GM13976 (cell line): ENCODE measurements at places on chromosomes 1 and 21.

GRCh38 chr1:175134500-175134899 lies 58.1 kb downstream of the KIAA0040 start:
- DNase-seq = no peak

GRCh38 chr1:10050611-10051010 lies 17.9 kb downstream of the UBE4B start:
- no peak for DNase-seq

DNA sequence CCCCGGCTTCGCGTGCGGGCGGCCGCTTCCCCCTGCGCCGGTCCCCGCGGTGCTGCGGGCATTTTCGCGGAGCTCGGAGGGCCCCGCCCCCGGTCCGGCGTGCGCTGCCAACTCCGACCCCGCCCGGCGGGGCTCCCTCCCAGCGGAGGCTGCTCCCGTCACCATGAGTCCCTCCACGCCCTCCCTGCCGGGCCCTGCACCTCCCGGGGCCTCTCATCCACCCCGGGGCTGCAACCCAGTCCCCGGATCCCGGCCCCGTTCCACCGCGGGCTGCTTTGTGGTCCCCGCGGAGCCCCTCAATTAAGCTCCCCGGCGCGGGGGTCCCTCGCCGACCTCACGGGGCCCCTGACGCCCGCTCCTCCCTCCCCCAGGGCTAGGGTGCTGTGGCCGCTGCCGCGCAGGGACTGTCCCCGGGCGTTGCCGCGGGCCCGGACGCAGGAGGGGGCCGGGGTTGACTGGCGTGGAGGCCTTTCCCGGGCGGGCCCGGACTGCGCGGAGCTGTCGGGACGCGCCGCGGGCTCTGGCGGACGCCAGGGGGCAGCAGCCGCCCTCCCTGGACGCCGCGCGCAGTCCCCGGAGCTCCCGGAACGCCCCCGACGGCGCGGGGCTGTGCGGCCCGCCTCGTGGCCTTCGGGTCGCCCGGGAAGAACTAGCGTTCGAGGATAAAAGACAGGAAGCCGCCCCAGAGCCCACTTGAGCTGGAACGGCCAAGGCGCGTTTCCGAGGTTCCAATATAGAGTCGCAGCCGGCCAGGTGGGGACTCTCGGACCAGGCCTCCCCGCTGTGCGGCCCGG lies 159.2 kb downstream of the RUNX1 start:
- DNase-seq = peak; percentile 90

DNA sequence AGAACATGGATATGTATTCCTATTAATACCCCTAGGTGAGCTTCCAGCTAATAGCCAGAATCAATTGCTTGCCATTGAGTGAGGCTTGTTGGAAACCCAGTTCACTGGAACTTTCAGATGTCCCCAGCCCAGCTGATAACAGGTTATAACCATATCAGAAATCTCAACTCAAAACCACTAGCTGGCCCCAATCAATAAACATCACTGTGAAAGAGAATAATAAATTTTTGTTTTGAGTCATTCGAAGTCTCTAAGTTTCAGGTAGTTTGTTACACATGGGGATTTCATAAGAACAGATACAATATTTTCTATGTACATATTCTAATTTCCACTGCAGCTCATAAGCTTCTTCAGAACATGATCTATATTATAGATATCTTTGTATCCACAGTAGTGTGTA lies 162.9 kb upstream of the SNX7 start:
- no peak for DNase-seq

DNA sequence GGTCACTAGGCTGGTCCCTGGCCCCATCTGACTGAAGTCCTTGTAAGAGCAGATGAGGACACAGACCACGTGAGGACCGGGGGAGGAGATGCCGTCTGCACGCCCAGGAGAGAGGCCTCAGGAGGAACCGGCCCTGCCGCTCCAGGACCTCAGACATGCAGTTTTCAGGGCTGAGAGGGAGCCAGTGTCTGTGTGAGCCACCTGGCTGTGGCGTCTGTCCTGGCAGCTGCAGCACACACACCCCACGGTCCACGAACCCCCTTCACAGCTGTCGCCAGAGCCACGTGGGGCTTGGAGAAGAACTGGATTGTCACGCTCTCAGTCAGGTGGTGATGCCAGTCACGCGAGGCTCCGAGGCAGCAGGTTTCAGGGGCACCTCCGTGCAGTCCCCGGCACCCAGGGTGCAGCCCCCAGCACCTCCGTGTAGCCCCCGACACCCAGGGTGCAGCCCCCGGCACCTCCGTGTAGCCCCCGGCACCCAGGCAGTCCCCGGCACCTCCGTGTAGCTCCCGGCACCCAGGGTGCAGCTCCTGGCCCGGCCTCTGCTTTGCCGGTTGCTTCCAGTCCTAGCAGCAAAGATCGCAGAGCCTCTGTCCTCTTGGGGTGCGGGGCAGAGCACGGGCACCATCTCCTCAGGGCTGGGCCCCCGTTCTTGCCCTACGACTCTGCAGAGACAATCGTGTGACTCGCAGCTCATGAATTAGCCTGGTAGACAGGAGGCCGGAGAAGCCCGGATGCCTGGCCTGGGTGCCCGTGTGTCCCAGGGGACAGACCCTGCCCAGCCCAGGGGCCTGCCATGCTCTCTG lies 19.0 kb upstream of the SUMO3 start:
- no peak for DNase-seq

DNA sequence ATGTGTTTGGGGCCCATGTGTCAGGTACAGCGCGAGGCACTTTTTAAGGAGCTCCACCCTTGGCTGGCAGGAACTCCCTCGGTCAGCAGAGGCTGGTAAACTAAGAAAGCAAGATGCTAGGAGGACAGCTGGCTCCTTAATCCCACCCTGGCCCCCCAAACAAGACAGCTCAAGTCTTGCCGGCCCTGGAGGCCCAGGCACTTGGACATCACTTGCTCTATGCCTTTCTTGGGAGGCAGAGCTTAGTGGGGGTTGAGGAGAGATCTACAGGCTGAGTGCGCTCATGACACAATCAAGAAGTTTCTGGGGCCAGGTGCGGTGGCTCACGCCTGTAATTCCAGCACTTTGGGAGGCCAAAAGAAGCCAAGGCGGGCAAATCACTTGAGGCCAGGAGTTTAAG lies 78.1 kb downstream of the CD34 start:
- no peak for DNase-seq

GRCh38 chr1:10724052-10724494 lies 72.4 kb downstream of the CASZ1 start:
- DNase-seq = no peak

- DNase-seq = no peak
Observed at GRCh38 chr1:24380508-24380907, 33.1 kb downstream of the STPG1 start.

GRCh38 chr1:100448366-100448765 lies 89.6 kb upstream of the GPR88 start:
- DNase-seq = no peak

DNA sequence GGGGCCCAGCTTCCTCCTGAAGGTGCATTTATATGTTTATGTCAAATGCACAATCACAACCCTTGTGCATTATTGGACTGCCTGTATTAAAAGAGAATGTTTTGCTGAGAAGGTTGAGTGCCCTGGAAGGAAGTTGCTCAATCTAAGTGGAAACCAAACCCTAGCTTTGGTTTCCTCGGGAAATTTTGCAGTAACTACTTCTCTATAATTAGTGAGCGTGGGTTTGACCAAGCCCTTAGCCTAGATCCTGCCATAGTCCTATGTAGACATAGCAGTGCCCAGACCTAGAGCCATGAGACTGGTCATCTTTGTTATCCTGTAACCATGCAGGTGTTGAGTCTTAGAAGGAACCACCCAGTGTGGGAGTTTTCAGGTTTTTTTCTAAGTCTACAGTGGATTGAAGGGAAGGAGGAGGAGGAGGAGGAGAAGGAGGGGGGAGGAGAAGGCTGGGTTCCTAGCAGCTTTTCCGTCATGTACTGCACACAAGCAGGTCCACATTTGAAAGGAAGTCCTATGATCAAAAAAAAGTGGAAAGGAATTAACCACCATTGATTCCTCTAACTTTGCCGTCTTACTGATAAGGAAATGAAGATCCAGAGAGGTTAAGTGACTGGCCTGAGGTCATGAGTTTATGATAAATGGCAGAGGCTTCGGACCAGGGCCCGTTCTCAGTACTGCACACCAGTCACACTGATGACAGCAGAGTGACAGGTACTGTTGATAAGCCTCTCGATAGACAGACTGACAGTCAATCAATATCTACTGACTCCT lies 72.2 kb upstream of the LYST start:
- peak; percentile 57 for DNase-seq

GRCh38 chr1:106584676-106585075 lies 471.8 kb upstream of the PRMT6 start:
- DNase-seq = no peak

DNA sequence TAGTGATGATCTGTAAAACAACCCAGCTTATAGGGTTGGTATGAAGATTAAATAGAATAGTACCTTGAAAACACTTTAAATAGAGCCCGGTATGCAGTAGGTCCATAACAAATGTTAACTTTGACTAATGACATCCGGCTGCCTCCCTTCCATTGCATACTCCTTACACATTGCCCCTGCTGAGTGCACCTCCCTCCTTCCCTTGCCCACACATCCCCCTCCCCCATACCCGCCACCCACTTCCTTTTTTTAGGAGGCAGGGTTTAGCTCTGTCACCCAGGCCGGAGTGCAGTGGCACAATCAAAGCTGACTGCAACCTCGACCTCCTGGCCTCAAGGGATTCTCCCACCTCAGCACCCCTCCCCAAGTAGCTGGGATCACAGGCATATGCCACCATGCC lies 24.4 kb upstream of the ZC3H12A start:
- no peak for DNase-seq

DNA sequence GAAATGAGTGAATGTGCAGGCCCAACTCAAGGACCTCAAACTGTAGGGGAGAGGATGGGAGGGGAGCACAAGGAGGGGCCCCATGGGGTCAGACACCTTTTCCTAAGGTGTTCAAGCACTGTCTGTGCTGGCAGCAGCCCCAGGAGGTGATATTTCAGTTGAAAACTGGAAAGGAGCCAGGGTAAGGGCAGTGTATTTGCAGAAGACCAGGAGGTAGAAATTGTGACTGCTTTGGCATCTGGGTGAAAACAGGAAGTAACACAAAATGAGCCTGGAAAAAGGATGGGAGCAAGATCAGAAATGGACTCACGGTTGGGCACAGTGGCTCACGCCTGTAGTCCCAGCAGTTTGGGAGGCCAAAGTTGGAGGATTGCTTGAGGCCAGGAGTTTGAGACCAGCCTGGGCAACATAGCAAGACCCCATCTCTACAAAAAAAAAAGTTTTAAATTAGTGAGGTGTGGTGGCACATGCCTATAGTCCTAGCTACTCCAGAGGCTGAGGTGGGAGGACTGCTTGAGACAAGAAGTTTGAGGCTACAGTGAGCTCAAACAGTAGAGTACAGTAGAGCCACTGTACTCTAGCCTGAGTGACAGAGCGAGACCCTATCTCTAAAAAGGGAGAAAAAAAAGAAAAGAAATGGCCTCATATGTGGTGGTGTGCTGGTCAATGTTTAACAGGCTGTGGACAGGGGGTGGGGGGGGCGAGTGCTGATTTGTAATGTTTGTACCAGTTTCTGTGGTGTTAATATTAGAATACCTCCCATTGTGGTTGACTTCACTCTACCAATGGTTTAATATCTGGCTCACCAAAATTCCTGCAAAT lies 76.2 kb upstream of the ANGPTL1 start:
- DNase-seq = no peak

GRCh38 chr1:84691122-84691783 lies 992 bp upstream of the SSX2IP start:
- peak; percentile 9 for DNase-seq

GRCh38 chr1:1434131-1434823 lies 1.2 kb upstream of the VWA1 start:
- peak; percentile 40 for DNase-seq

GRCh38 chr1:64387389-64388285 lies 82.3 kb upstream of the CACHD1 start:
- no peak for DNase-seq

DNA sequence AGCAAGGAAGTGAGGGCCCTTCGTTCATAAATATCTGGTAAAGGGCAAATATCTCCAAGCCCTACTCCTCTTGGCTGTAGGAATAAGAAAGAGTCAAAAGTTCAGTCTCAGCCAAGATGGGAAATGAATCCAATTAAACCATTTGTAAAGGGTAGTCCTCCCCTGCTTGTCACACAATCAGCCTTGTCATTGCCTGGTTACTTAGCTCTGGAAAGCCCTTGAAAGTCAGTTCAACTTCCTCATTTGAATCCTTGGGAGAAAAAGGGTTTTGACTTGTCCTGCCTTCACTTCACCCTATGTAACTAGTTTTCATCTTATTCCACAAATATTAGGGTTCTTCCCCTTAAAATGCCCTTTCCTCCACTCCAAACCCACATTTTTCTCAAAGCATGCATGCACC lies 100.0 kb downstream of the ELAVL4 start:
- no peak for DNase-seq

DNA sequence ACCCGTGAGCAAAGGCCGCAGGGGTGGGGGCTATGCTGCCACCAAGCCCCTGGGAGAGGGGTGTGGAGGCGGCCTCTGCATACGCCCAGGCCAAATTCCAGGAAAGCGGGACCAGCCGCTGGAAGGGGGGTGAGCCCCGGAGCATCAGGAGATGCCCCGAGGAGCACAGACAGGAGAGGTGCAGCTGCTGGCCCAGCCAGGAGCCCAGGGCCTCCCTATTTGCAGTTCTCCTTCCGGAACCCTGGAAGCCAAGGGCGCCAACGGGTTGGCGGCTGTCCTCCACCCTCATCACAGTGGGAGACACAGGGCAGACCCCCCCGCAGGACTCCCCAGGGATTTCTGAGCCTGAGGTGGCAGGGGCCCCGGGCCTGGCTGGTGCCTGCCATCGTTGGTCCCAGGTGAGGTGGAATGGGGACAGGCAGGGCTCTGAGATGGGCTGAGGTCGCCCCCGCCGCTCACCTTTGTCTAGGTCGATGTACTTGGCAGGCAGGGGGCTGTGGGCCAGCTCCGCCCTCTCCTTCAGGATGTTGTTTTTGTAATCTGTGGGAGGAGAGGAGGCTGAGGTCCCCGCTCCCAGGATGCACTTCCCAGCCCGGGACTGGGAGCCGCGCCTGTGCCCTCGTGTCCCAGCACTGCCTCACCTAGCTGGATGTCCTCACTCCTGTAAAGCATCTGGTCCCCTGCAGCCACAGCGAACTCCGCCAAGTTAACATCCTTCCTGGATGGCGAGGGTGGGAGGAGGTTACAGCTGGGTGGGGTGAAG lies 4.4 kb upstream of the DVL1 start:
- no peak for DNase-seq

- DNase-seq = no peak
Observed at GRCh38 chr1:3194760-3195479, 125.9 kb downstream of the PRDM16 start.

GRCh38 chr1:27856561-27857343 lies 15.6 kb upstream of the THEMIS2 start:
- DNase-seq = no peak

GRCh38 chr1:172713466-172713865 lies 54.6 kb downstream of the FASLG start:
- no peak for DNase-seq

DNA sequence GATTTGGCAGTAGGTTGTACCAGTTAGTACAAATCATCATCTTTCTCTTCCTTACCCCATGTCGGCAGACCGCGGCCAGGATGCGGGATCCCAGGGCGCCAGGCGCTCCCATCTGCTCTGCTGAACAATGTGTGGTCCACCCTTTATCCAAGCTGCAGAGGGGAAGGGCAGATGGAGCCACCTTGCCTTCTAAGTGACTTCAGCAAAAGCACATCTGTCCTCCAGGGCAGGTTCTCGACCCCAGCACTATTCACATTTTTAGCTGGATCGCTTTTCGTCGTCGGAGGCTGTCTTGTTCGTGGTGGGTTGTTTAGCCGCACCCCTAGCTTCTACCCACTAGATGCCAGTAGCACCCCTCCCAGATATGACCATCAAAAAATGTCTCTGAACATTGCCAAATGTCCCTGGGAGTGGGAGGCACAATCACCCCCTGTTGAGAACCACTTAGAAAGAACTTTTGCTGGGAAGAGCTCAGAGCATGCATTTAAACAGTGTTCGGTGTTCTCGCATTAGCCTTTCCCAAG lies 58.1 kb upstream of the SIM2 start:
- no peak for DNase-seq

- DNase-seq = no peak
Observed at GRCh38 chr1:232744847-232745246, 60.4 kb upstream of the MAP10 start.
